ENCODE measurements at places on chromosomes 12 and 14. TPM values are rescaled to one million over a fixed set of nuclear protein-coding genes. Genes with fewer than 3 reads are reported as not detected.

DNA sequence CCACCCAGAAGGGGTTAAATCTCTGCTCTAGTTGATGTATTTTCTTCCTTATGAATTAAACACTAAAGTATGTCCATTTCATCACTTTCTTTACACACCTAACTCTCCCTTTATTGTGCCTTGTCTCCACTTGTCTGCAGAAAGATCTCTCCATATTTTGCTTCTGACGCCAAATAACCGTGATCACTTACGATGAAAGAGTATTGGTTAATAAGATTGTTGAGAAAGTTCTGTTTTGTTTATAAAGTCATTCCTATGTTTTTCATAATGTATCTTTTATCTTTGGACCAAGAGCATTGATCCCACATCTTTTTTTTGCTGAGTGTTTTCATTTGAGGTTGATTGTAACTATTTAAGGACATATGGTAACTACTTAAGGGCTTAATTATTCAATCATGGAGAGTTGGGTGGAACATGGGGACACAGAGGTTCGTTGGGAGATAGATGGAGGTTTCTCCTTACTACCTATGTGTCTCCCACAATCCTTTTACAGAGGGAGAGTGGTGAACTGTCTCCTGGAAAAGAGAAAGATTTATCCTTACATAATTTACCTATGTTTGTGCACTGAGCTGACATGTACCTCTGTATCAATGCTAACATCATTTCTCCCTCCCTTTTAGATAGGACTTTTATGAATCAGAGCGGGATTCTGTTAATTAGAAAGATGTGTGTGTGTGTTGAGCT lies 120.7 kb upstream of the SLC38A2 start:
- no peak for DNase-seq

DNA sequence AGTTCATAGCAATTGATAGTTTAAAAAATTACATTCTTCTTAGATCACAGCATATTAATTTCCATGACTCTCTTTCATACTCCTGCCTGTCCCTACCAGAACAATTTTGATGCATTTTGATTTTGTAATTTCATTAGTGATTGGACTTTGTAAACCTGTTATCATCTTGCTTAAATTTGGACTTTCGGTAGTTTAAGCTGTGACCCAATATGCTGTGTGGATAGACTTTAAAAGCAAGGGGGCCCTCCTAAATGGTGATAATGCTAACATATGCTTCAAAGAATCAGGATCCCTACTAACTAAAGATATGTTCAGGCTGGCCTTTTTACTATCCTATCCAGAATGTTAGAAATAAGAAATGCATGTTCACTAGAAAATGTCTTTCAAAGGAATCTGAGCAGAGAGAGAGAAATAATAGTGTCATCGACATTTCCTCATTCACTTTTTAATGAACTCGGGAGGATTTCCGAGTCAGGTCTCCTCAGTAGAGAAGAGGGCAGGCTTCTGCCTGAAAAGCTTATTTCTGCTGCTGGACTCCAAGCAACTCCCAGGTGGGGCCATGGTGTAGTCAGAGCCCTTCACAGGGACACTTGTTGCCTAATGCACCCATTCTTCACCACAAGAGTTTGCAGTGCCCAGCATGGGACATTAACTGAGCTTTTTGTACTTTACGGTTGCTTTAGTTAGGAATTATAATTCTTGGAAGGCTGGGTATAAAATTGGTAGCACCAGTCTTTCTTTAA lies 16.7 kb downstream of the SLC38A4 start:
- no peak for DNase-seq

GRCh38 chr14:73276836-73277235 lies 39.5 kb downstream of the PAPLN start:
- DNase-seq: no peak

- no peak for DNase-seq
Measured at GRCh38 chr12:106082216-106083175, 56.3 kb downstream of the NUAK1 start.

GRCh38 chr12:30820406-30820946 lies 65.7 kb upstream of the CAPRIN2 start:
- no peak for DNase-seq

GRCh38 chr14:56172571-56172971 lies 54.4 kb downstream of the PELI2 start:
- DNase-seq: no peak

DNA sequence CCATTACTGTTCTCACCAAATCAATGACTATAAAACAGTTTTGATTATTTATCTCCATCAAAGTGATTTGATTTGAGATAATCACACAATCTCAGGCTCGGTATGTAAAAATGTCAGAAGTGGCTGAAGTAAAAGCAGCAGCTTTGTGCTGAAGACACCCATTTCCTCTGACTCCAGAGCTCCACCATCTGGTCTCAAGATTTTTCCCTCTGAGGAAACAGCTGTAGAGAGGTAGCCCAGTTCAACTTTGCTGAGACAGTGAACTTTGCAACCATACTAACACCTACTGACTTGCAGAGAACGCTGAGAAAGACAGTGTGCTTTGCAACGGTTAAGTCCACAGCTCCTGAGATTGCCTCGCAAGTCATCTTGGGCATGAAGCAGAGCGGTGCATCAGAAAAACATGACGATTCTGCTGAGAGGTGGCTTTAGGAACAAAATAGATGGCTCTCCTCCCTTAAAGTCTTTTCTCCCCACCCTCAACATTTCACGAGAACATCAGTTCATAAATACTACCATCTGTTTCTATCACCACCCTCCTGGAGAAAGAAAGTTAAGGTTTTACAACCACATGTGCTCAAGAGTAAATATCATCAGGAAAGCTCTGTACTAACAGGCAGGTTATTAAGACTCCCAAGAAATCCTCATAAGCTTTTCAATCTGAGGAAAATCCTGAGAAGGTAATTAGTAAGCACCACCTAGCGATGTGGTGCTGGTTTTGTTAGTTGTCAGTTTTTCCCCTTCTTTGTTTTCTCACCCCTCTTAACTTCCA lies 34.8 kb downstream of the HIGD1C start:
- DNase-seq: no peak

GRCh38 chr12:68631227-68631626 lies 20.5 kb downstream of the RAP1B start:
- DNase-seq: no peak

GRCh38 chr12:100199023-100199346 lies 1.6 kb upstream of the ACTR6 start:
- DNase-seq: no peak

GRCh38 chr12:94372461-94372860 lies 87.2 kb downstream of the CEP83 start:
- DNase-seq: no peak

DNA sequence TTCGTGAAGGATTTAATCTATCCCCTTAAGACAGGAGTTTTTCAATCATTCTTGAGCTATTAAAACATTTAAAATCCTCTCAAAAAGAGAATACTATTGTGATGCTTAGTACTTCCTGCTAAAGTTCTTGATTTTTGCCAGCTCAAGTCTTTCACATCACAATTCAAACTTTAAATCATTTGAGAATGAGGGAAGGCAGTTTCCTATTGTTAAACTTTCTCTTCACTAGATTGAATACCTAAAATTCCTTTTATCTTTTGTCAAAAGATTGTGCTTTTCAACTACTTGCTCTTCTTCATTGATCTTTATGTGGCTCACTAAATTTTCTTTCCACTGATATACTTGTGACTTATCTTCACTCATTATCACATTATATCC lies 44.1 kb downstream of the ABCD2 start:
- no peak for DNase-seq

- DNase-seq: no peak
Measured at GRCh38 chr12:119749666-119750065, 81.7 kb downstream of the PRKAB1 start.

- DNase-seq: no peak
Measured at GRCh38 chr12:4849795-4850345, 59.8 kb upstream of the KCNA1 start.

- no peak for DNase-seq
Measured at GRCh38 chr12:99026332-99027054, 381.4 kb downstream of the APAF1 start.

- DNase-seq: no peak
Measured at GRCh38 chr14:51491036-51491545, 160.6 kb upstream of the FRMD6 start.

- no peak for DNase-seq
Measured at GRCh38 chr12:117151403-117152031, 38.8 kb downstream of the FBXO21 start.

- no peak for DNase-seq
Measured at GRCh38 chr14:35220920-35221319, 71.3 kb upstream of the PSMA6 start.

DNA sequence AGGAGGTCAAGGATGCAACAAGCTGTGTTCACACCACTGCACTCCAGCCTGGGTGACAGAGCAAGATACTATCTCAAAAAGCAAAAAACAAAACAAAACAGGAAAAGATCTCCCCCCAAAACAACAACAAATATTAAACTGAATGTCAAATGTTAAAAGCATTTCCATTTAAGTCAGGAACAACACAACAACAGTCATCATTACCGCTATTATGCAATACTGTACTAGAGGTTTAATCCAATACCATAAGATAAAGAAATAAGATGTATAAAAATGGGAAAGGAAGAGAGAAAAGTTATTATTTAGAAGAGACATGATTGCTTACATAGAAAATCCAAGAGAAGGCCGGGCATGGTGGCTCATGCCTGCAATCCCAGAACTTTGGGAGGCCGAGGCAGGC lies 36.6 kb downstream of the FERMT2 start:
- DNase-seq: no peak

DNA sequence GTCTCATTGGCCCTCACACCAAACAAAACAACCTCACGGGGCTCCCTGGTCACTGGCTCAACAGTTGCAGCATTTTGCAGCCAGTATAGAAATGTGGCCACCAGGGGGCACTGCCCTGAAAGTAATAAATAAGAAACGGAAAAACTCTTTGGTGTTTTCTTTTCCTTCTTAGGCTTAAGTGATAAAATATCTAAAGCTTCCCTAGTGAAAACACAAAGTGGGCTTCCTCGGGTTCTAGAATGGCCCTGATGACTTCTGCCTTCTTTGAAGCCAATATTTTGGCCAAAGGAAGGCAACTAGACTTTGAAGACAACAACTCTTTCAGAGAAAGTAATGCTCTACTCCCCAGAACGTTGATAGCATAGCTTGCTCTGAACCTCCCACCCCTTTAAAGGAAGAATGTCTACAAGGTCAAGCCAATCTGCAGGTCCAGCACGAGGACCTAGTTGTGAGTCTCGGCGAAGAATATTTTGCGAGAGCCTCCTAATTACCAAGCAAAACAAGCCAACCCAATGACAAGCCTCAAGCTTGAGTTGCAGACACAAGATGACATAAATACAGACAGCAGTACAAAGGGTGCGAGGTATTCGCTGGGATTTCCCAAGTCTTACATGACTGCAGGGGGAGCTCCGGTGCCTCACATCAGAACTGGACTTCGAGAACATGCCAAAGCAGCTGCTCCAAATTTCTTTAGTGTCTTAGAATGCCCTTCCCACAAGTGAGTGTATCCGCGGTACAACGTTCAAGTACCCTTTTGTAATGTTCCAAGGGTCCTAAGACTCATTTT lies 2.6 kb downstream of the ITPK1 start:
- DNase-seq: no peak

- DNase-seq: no peak
Measured at GRCh38 chr12:98698603-98699463, 53.7 kb downstream of the APAF1 start.

- DNase-seq: peak; percentile 96
Measured at GRCh38 chr12:49264873-49265792, at the start of gene TUBA1C. TUBA1C (plus strand) TSS chr12:49265082; CDS start chr12:49265182, 100 bp downstream.

DNA sequence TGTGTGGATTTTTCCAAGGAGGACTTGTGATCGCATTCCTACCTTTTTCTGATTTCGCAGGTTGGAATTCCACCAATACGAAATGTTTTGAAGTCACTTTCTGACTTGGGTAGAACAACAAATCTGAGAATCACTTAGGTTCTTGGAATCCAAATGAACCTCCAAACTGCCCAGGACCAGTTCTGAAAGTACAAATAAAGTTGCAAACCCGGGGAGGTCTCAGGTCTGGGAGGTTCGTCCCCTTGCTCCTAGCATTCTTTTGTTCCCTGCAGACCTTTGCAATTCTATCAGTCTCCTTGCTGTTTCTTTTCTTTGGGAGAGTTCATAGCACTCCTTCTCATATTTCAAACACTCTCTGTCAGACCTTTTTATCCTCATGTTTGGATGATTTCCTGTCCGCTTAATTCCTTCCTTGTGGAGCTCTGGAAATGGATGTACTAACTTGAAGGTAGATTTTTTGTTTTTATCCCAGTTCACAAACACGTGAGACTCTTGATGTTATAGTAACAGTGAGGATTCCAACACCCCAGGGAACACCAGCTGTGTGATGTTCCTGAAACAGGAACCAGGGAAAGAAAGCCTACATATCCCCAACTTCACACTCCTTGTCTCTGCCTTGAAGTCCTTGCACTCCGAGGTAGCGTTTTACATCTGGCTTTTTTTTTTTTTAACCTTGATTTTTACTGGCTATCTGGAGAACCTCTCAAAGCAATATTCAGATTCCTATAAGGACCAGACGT lies 70.6 kb downstream of the TMEM132C start:
- no peak for DNase-seq

DNA sequence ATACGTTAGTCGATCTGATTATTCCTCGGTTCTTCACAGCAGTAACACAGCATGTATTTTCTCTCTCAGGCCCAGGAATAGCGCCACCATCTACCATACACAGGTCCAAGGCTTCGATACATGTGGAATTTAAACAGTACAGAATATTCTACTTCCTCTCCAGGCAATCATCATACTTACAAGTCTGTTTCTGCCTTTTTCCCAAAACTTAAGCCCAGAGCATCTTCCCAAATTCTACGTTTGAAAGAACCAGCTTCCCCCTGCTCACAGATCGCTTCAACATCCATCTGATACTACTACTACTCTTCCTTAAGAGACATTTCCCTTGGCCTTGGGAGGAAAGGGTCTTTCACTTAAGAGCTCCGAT lies 626 bp downstream of the TXNDC16 start:
- no peak for DNase-seq

DNA sequence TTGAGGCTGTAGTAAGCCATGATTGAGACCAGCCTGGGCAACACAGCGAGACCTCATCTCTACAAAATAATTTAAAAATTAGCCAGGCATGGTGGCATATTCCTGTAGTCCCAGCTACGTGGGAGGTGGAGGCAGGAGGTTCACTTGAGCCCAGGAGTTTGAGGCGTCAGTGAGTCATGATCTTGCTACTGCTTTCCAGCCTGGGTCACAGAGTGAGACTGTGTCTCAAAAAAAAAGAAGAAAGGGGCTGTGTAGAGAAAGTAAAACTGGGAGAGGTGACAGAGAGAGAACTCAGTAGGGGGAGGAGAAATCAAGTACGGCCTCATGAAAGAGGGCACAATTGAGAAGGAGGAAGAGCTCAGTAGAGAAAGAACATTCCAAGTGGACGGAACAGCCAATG lies 12.4 kb downstream of the TECPR2 start:
- no peak for DNase-seq

GRCh38 chr12:52248541-52249461 lies 15.8 kb downstream of the KRT7 start:
- DNase-seq: no peak

MYF6 gene
- not detected for total RNA-seq

SERPINA4 gene
- not detected for total RNA-seq

IFNG-AS1 gene
- total RNA-seq: not detected

REM2 gene
- total RNA-seq: not detected

DCAF11 gene
- total RNA-seq: 30.7 TPM

SLC6A15 gene
- not detected for total RNA-seq

PPP2R3C gene
- 44.2 TPM for total RNA-seq

GYS2 gene
- not detected for total RNA-seq

ASB2 gene
- not detected for total RNA-seq

OR6C4 gene
- total RNA-seq: not detected

SCN8A gene
- total RNA-seq: 4.1 TPM

OTX2 gene
- total RNA-seq: not detected

KCNA5 gene
- 6.5 TPM for total RNA-seq

KRT78 gene
- not detected for total RNA-seq

SIX1 gene
- 92.0 TPM for total RNA-seq

IGF1 gene
- total RNA-seq: 0.64 TPM

PLEKHD1 gene
- 0.08 TPM for total RNA-seq

WSCD2 gene
- total RNA-seq: 0.32 TPM

TAS2R20 gene
- total RNA-seq: 0.82 TPM

Measured in chondrocyte (in vitro differentiated cells).